ENCODE measurements at places on chromosomes 7 and 10.

GRCh38 chr7:34322841-34323240 is 335.2 kb upstream of the NPSR1 start:
- DNase-seq: no peak

- no peak for DNase-seq
Observed at GRCh38 chr10:32266566-32266965, 80.4 kb downstream of the EPC1 start.

DNA sequence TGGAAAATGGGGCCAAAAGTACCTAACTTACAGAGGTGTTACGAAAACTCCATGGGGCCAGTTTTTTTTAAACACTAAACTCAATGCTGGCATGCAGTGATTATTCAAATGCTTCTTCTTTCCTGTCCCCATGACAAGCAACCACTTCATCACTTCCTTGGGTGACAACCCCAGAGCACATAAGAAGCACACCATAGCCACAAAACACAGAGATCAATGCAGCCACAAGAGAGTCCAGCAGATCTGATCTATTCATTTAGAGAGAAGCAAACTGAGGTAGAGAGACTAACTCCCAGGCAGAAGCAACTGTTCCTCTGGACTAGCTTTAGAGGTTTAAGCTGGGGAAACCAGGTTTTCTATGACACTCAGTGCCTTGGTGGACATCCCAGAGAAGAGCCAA is 180.0 kb downstream of the GRID1 start:
- DNase-seq: no peak

DNA sequence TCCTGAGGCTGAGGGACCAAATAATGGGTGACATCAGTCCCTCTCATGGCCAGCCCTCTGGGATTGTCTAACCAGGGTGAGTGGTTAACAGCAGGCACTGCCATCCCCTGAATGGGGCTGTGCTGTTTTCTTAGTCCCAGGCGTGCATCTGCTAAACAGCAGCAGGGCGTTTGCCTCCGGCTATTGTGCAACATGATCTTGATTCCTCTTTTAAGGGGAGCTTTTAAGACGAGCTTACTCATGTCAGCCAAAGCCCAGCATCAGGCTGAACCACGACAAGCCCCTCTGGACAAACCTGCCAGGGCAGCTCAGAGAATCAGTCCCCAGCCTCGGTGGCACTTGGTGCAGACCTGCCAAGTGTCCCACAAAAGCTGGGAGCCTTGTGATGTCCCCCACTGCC is 16.2 kb upstream of the IGFBP3 start:
- no peak for DNase-seq

- DNase-seq: no peak
Observed at GRCh38 chr10:131895116-131895515, 5.7 kb upstream of the PPP2R2D start.

DNA sequence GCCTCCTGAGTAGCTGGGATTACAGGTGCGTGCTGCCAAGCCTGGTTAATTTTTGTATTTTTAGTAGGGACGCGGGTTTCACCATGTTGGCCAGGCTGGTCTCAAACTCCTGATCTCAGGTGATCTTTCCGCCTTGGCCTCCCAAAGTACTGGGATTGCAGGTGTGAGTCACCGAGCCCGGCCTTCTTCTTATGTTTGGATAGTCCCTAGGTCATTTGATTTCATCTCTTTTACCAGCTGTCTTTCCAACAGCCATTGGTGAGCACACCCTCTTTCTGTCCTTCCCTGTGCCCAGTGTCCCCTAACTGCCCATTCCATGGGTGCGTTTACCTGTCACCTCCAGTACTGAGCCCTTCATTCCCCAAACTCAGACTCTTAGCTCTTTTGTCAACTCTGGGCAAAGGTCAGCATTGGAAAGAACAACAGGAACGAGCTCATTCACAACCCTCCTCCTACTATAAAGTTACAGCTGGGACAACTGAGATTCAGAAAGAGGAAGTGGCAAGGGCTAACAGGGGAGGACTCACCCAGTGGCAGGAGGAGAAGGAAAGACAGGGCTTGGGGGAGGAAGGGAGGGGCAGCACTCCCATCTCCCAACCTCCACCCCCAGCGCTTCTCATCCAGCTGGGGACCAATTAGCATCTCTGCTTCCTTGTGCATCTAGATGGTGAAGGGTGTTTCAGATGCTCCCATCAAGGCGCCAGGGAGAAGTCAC is 5.6 kb downstream of the SSC4D start:
- DNase-seq: peak; percentile 61

DNA sequence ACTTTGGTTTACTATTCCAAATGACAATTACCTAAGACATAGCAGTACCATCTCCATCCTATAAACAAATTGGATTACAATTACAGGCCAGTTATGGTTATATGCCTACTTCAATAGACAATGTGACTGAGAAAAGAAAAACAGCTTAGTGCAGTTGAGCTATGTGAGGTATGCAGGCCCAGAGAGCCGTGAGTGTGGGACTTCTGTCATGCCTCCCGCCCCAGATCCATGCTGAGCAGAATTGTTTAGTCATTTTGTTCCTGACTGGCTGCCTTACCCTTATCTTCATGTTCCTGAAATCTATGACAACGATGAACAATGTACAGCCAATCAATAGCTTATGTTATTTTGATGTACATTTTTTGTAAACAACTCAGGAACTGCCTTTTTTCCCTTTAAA is 21.7 kb downstream of the LARP4B start:
- no peak for DNase-seq

DNA sequence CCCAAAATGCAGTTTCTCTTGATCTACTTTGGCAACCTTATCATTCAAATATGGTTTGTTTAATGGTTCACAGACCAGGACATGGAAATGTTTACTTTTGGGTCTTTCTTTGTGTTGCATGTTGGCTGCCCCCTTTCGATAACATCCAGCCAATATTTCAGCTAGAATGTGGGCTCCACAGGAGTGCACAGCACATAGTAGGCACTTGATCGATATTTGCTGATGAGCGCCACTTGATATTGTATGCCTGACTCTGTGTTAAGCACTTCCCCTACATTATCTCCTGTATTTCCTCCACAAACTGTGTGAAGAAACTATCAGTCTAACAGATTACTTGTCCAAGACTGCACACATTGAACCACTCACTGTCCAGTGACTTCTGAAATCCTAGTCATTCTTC is 60.2 kb downstream of the SMURF1 start:
- no peak for DNase-seq

DNA sequence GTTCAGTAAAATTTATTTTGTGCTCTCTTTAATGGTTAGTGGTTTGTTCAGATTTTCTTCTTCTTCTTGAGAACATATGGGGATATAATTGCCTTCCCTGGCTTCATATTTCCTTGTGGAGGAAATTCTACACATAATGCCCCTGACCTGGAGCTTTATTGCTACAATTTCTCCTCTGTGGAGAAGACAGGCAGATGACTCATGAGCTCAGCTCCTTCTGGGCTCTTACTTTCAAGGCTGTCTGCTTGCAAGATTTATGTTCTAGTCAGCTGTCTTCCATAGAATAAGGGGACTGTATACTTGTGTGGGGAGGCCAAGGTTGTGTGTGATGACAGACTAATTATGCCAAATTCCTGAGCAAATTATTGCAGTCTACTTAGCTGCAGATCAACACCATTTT is 1.6 kb downstream of the LRRD1 start:
- no peak for DNase-seq

GRCh38 chr7:25476863-25477499 is 248.7 kb upstream of the NPVF start:
- DNase-seq: no peak

- DNase-seq: no peak
Observed at GRCh38 chr10:106942035-106942662, 222.4 kb downstream of the SORCS1 start.

All from HL-60 (cell line).